K562 (cell line): ENCODE measurements at places on chromosomes 1 and 21. TPM values are rescaled to one million over a fixed set of nuclear protein-coding genes. Genes with fewer than 3 reads are reported as not detected.
A peak's percentile ranks its signal among the peaks of the same experiment; 100 is the strongest.

LYPD8 gene
- 0.87 and 1.0 TPM in 2 replicates for total RNA-seq

BLACAT1 gene
- total RNA-seq, result 0.83 and 1.0 TPM in 2 replicates

LHX8 gene
- not detected in 2 replicates for total RNA-seq

- peaks cover 21% of the 10 kb centered on the region for H3K36me3 ChIP-seq
- no peak for DNase-seq
- peaks cover 5% of the 10 kb centered on the region for H3K4me1 ChIP-seq
- H3K27me3 ChIP-seq, result no peaks in the 10 kb centered on the region
- peak overlapping the region; percentile 97 for H3K27ac ChIP-seq
These were observed 550 bp upstream of the PTBP2 start for GRCh38 chr1:96721053-96721415.

FBXO2 gene
- 1.4 and 1.7 TPM in 2 replicates for total RNA-seq

DNA sequence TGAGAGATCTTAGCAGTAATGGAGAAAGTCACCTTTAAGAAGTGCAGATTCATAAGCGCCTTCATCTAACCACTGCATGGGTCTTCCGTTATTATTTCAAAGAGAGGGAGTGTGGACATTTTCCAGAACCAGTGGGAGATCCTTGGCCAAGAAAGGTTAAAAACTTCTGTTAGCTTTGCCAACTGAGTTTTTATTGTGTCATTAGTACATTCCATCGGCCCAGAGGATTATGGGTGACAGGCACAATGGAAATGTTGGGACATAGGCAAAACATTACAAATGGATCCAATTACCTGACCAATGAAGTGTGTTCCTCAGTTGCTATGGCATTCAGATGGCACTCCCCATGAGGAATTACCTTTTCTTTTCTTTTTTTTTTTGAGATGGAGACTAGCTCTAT lies 115.5 kb downstream of the PPIAL4G start:
- no peak overlapping the region for H3K27ac ChIP-seq
- DNase-seq, result no peak
- H3K4me3 ChIP-seq, result no peak overlapping the region
- no peaks in the 10 kb centered on the region for H3K27me3 ChIP-seq
- no peaks in the 10 kb centered on the region; the same call in 1 of the 3 replicates for H3K4me1 ChIP-seq
- no peaks in the 10 kb centered on the region for H3K36me3 ChIP-seq

WNT3A gene
- total RNA-seq, result not detected in 2 replicates

DNA sequence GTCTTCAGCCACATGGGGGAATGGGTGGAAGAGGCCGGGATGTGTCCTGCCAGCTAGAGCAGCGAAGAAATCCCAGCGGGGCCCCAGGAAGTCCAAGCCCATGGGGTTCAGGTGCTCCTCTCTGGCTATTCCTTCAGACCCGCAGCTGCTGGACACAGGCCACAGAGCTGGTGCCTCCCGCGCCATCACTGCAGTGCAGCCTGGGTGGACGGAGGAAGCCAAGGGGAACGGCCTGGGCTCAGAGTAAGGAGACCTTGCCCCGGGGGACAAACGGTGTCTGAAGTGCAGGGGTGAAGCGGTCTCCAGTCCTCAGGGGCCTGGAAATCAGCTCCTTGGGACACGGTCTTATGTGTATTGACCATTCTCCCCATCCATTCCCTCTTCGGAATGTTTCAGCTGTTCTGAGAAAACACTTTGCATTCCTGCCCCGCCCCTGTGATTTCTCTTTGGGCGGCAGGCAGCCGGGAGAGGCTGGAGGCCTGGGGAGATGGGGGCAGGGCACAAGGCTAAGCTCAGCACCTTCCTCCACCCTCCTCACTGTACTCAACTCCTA lies 18.4 kb downstream of the MTHFR start:
- H3K36me3 ChIP-seq, result peaks cover 48% of the 10 kb centered on the region
- H3K27ac ChIP-seq, result peak overlapping the region; percentile 80
- peaks cover 83% of the 10 kb centered on the region for H3K4me1 ChIP-seq
- no peaks in the 10 kb centered on the region for H3K27me3 ChIP-seq

EPS15 gene
- total RNA-seq, result 59.7 and 69.0 TPM in 2 replicates

LORICRIN gene
- not detected in 2 replicates for total RNA-seq

GRCh38 chr1:91098299-91098906 lies 76.6 kb upstream of the ZNF644 start:
- peaks cover 7% of the 10 kb centered on the region for H3K27me3 ChIP-seq
- H3K27ac ChIP-seq, result no peak overlapping the region
- no peaks in the 10 kb centered on the region for H3K36me3 ChIP-seq
- no peak overlapping the region for H3K4me3 ChIP-seq
- DNase-seq, result no peak

GRCh38 chr1:243454328-243454997 lies 198.6 kb downstream of the SDCCAG8 start:
- no peak for DNase-seq
- H3K27ac ChIP-seq, result no peak overlapping the region
- H3K27me3 ChIP-seq, result no peaks in the 10 kb centered on the region
- no peaks in the 10 kb centered on the region for H3K36me3 ChIP-seq
- no peaks in the 10 kb centered on the region for H3K4me1 ChIP-seq

GRCh38 chr1:88169139-88169538 lies 514.9 kb upstream of the PKN2 start:
- no peak overlapping the region for H3K27ac ChIP-seq
- H3K4me1 ChIP-seq, result no peaks in the 10 kb centered on the region
- no peaks in the 10 kb centered on the region for H3K27me3 ChIP-seq
- H3K36me3 ChIP-seq, result no peaks in the 10 kb centered on the region
- no peak for DNase-seq

DNA sequence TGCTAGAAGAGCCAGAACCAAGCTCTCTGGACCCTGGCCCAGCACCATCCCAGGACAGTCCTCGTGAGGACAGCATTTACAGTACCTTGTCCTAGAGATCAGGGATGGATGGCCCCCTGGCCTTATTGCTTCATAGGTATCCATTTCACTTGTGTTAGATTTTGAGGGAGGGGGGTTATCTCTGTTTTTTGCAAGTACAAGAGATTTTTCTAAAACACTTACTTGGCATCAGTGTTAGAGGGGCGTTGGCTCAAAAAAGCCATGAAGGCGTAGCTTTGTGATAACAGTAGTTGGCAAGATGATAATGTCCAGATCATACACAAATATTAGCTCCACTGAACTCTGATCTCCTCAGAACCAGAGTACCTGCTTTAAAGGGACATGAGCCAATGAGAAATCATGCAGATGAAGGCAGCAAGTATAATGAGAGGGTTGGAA lies 5.8 kb upstream of the ATP1B1 start:
- H3K36me3 ChIP-seq, result no peaks in the 10 kb centered on the region
- H3K4me3 ChIP-seq, result no peak overlapping the region
- H3K4me1 ChIP-seq, result peaks cover 4% of the 10 kb centered on the region
- no peak overlapping the region for H3K27ac ChIP-seq

NGF gene
- total RNA-seq, result not detected in 2 replicates

DNA sequence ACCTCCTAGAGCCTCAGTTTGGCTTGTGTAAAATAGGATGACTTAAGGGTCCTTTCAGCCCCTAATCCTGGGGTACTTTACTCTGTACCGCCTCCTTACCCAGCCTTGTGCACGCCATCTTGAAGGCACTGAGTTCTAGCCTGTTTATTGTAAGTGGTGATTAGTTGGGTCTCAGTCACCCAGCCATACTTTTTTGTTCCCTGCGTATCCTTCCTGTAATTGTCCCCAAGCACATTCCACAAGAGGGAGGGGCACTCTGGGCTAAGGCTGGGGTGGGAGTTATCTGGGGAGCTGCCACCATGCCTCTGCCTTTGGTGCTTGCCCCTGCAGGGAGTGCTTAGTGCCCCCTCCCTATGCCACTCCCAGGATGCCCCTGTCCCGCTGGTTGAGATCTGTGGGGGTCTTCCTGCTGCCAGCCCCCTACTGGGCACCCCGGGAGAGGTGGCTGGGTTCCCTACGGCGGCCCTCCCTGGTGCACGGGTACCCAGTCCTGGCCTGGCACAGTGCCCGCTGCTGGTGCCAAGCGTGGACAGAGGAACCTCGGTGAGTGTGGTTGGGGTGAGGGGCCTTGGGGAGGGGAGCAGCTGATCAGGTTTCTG lies 856 bp downstream of the FDPS start:
- peak overlapping the region; percentile 93 for H3K27ac ChIP-seq
- peak overlapping the region; percentile 75 for H3K4me3 ChIP-seq
- H3K27me3 ChIP-seq, result no peaks in the 10 kb centered on the region
- H3K4me1 ChIP-seq, result peaks cover 35% of the 10 kb centered on the region

DNA sequence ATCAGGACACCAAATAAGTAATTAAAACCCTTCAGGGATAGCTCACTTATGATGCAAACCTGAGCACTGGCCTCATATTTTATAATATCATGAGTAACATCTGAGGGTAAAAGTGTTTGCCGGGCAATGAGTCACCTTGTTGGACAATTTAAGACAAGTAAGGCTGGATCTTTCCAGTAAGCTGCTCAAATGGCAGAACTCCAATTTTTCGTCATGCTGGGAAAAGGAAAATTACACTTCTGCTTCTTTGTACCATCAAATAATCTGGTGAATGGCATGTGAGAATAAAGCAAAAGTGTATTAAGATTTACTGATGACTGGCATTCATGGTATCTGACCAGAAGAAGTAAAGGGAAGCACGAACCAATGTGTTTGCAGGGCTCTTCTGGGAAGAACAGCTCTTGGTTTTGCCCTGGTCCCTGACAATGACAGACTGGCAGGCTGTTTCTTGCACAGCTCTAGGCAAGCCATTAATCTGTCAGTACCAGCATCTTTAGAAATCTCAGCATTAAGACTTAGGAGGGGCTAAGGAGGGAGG lies 392.2 kb downstream of the VAV3 start:
- H3K27me3 ChIP-seq, result no peaks in the 10 kb centered on the region
- DNase-seq, result no peak
- no peak overlapping the region for H3K4me3 ChIP-seq
- no peak overlapping the region for H3K27ac ChIP-seq
- no peaks in the 10 kb centered on the region for H3K36me3 ChIP-seq
- H3K4me1 ChIP-seq, result no peaks in the 10 kb centered on the region

GRCh38 chr1:33195556-33195955 lies 13.7 kb upstream of the TRIM62 start:
- H3K4me3 ChIP-seq, result no peak overlapping the region
- peaks cover 12% of the 10 kb centered on the region; the same call in 1 of the 2 replicates for H3K27me3 ChIP-seq
- H3K27ac ChIP-seq, result no peak overlapping the region
- no peaks in the 10 kb centered on the region for H3K4me1 ChIP-seq

DNA sequence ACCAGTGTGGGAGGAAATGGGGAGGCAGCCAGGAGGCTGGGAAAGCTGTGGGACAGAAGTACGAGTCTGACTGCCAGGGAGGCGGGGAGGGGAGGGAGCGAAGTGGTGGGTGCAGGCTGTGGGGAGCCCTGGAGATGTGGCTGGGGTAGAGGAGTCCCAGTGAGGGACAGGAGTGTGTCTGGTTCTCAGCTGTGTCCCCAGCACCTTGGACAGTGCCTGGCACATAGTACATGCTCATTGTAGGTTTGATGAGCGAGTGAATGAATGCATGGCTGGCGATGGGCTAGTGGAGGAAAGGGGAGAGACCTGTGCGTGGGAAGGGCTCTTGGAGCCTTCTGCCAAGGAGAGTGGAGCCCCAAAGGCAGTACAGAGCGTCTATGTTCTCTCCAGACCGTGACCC lies 104.1 kb downstream of the SIK1 start:
- no peak overlapping the region for H3K4me3 ChIP-seq
- no peaks in the 10 kb centered on the region for H3K36me3 ChIP-seq
- no peak overlapping the region for H3K27ac ChIP-seq
- H3K27me3 ChIP-seq, result peaks cover 41% of the 10 kb centered on the region; the same call in 2 of the 3 replicates

DNA sequence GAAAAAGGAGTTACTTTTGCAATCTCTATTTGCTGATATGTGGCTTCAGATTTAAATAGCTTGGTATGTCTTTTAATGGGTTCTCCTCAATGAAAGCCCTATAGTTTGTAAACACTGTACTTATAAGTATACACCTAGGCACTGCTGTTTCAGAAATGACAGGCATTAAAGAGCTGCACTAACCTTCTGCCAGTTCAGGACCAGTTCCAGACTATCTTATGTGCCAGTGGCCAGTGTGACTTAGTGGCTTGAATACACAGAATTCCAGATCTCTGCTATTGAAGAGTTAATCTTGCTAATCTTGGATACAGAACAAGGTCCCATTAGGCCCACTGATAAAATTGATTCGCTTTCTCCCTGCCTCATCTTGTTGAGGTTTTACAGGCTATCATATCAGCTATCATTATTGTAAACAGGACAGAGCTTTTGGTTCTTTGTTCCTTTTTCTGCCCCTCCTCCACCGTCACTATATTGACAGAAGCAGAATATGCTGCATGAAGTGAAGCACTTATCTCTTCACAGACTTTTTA lies 337.5 kb downstream of the LRRIQ3 start:
- H3K4me3 ChIP-seq, result no peak overlapping the region
- no peak for DNase-seq
- H3K4me1 ChIP-seq, result no peaks in the 10 kb centered on the region

DNA sequence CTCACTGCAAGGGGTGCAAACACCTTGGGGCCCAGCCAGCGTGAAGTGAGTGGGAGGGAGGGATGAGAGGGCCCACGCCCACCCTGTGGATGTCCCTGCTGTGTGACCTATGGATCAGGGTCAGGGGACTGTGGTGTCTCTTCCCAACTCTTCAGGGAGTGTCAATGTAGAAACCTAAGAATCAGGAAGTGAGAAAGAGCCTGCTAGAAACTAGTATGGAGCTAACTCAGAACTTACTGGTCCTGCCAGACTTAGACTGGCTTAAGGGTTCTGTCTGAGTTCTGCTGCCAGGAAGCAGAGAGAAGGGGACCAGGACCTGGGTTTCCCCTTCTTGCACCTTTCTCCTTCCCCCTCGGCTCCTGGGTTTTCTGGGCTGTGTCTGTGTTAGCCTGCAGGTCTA lies 1.8 kb upstream of the IL10 start:
- H3K27ac ChIP-seq, result no peak overlapping the region
- H3K4me3 ChIP-seq, result no peak overlapping the region
- peaks cover 41% of the 10 kb centered on the region for H3K27me3 ChIP-seq
- H3K36me3 ChIP-seq, result no peaks in the 10 kb centered on the region
- DNase-seq, result no peak

DNA sequence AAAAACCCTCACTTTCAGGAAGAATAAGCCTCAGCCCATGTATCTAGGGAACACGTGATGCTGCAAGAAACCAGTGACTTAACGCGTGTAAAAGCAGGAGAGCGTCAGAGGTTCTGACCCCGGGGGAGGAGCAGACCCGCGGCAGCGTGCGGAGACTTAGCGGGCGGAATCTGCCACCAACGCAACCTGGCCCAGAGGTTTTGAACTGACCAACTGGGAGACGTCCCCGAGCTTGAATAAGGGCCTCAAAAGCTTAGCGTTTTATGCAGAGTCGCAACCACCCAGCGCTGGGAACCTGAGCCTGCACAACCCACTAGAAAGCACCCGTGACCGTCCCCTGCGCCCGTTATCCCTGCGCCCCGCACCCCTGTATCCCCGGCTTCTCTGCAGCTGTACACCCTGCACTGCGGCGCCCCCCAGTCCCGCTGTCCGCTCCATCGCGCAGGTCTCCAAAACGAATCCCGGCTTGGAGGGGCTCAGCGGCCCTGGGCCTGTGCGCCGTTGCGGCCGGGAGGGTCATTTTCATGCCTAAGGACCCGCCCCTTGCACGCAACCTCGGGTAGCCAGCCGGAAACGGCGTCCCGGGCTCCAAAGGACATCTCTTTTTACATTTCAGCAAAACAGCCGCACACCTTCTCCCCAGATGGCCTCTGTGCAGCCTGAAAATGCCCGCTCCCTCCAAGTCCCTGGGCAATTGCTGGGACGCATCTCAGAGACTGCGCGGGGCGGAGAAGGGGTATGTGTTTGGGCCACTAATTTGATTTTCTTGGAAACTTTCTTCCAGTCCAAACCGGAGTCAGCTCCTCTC lies 29.4 kb upstream of the TRIM17 start:
- no peaks in the 10 kb centered on the region; the same call in 2 of the 3 replicates for H3K36me3 ChIP-seq
- no peak overlapping the region for H3K27ac ChIP-seq
- 0 out of 2 replicates have a peak, but pooled peaks cover 5% of the 10 kb centered on the region for H3K27me3 ChIP-seq
- no peak overlapping the region for H3K4me3 ChIP-seq
- DNase-seq, result peak; percentile 35

C1orf226 gene
- 1.4 and 1.6 TPM in 2 replicates for total RNA-seq

SELENOF gene
- 197 and 201 TPM in 2 replicates for total RNA-seq

- no peak overlapping the region for H3K4me3 ChIP-seq
- no peaks in the 10 kb centered on the region for H3K36me3 ChIP-seq
- DNase-seq, result no peak
- no peaks in the 10 kb centered on the region for H3K27me3 ChIP-seq
- H3K4me1 ChIP-seq, result no peaks in the 10 kb centered on the region; the same call in none of the 2 replicates
- H3K27ac ChIP-seq, result no peak overlapping the region
These were observed 844 bp downstream of the ADAMTS5 start for GRCh38 chr21:26965907-26966581.
